ENCODE measurements at places on chromosomes 6 and 20.

DNA sequence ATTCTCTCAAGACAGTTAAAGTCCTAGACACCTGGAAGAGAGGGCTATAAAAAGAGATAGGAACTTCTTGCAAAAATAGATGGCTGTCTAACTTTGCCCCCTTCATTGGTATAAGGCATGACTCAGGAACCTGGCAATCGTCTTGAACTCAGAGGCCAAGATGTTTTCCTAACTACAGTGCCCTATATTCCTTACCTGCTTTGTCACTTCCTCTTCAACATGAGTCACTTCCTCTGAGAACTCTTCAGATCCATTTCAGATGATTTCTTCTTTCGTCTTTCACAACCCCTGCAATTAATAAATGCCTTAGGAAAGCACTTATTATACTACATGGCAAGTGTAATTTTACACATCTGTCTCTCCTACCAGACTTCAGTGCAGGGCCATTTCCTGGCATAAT lies 83.5 kb downstream of the HAO1 start:
- no peak for DNase-seq

DNA sequence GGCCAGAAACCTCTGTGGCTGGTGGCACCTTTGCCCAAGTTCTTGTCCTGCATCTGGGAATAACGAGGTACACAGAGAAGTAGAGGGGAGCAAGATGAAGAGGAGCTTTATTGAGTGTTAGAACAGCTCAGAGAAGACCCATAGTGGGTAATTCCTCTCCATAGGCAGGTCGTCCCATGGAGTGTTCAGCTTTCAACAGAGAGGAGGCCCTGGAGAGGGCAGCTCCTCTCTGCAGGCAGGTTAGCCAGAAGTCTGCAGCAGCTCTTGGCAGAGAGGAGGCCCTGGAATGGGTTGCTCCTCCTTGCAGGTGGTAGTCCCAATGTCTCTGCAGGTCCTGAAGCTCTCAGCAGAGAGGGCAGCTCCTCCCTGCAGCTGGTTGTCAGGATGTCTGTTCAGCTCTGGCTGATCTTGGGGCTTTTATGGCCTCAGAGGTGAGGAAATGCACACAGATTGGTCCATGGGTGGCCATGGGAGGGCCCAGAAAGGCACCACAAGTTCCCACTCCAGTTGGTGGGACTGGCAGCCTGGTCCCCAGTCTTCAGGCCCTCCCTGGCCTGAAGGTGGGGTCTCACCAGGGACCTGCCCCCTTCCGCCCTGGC lies 89.0 kb downstream of the IPCEF1 start:
- no peak for DNase-seq

DNA sequence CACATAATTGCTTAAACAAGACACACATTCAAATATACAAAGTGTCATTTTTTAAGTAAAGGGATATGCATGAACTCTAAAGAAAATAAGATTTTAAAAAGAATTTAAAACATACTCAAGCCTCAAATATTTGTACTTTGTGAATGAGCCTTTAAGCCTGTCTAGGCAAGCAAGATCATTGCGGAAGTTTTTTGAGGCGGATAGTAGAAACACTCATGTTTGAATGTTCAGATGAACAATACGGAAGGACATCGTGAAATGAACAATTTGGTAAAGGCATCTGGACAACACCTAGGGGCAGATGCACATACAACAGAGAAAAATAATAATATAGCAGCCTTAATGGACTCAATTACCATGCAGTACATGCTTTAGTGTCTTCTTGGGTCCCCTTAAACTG lies 928.9 kb downstream of the TFAP2A start:
- DNase-seq = no peak

GRCh38 chr20:47535994-47536393 lies 34.3 kb downstream of the NCOA3 start:
- DNase-seq = no peak

- DNase-seq = no peak
These were observed 67.9 kb downstream of the ANKRD60 start for GRCh38 chr20:58160451-58161061.

- DNase-seq = no peak
These were observed 394.0 kb downstream of the LAMA2 start for GRCh38 chr6:129276986-129277385.

DNA sequence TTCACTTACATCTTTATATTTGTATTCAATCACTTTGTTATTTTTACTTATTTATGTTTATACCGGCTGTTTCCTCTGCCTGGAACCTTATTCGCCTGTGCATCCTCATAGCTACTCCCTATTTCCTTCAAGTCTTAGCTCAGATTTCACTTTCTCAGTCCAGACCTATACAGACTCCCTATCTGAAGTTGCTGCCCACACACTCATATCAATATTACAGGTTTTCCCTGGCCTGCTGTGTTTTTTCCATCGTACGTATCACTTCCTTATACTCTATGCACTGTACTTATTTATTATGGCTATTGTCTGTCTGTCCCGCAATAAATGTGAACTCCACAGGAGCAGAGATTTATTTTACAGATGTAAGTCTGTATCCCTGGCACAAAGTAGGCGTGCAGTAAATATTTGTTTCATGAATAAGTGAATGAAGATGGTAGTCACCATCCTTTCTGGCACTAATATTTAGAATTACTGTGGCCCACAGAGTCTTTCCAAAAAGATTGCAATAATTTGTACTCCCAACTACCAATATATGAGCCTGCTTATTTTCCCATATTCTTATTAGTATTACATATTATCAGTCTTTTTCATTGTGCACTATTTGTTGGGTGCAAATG lies 64.9 kb downstream of the TNFAIP3 start:
- no peak for DNase-seq

Measured in activated T-helper 1 cell treated with Interleukin-2 at 50 U/mL for 16 hours (primary cell).